ENCODE measurements at places on chromosomes 13 and 19.

DNA sequence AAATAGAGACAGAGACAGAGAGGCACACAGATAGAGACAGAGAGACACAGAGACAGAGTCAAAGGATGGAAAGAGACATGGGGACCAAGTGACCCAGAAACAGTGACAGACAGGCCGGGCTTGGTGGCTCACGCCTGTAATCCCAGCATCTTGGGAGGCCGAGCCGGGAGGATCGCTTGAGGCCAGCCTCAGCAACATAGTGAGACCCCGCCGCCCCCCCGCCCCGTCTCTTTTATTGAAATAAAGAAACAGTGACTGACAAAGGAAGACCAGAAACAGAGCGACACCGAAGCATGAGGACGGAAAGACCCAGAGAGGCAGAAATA lies 848 bp upstream of the NECTIN2 start:
- DNase-seq = no peak

GRCh38 chr13:50085063-50085462 lies 69.8 kb downstream of the KCNRG start:
- DNase-seq = peak; percentile 71

GRCh38 chr13:114177245-114178010 lies 1.6 kb upstream of the CFAP97D2 start:
- no peak for DNase-seq

DNA sequence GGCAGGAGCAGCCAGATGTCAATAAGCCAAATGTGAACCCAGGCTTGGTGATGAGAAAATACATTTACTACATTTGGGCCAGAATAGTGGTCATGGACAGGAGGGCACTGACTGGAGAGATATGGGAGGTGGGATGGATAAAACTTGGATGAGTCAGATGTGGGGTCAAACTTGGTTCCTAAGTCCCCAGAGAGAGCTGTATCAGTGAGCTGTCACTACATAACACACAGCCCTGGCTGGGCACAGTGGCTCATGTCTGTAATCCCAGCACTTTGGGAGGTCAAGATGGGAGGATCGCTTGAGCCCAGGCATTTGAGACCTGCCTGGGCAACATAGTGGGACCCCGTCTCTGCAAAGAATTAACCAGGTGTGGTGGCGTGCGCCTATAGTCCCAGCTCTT lies 51.6 kb upstream of the EHD2 start:
- no peak for DNase-seq

DNA sequence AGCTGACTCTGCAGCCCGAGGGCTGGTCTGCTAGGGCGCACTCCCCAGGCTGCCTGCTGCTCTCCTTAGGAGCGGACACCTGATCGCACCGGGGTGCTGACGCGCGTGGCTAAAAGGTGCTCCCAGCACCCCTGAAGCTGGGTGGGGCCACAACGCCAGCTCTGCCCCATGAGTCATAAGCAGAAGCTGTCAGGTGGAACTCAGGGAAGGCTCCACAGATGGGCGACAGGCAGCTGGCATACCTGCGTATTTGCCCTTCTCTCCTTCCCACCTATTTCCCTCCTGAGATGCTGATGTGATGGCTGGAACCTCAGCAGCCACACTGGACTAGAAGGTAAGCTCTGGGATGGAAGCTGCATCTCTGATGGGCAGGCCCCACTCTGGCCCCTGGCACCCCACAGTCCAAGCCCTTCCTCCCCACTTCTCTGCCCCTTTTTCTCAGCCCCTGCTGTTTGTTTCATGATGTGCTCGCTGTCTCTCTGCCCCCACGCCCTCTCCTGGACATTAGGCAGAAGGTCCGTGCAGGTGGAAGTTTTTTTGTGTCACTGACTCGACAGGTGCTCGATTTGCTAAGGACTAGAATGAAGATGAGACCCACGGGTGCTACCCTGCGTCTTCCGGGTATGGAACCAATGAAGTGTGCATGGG lies 30.3 kb upstream of the CACTIN start:
- DNase-seq = no peak

GRCh38 chr19:13051557-13052165 lies 51.0 kb downstream of the LYL1 start:
- DNase-seq = no peak

- peak; percentile 84 for DNase-seq
Observed at GRCh38 chr19:12847159-12848139, 9.1 kb downstream of the MAST1 start.

- DNase-seq = no peak
Observed at GRCh38 chr19:17679526-17680229, 8.5 kb downstream of the UNC13A start.

- peak; percentile 53 for DNase-seq
Observed at GRCh38 chr19:55247621-55248099, 11.2 kb downstream of the PPP6R1 start.

GRCh38 chr13:83470133-83470797 lies 412.0 kb downstream of the SLITRK1 start:
- no peak for DNase-seq

GRCh38 chr13:103656311-103656710 lies 590.1 kb upstream of the SLC10A2 start:
- DNase-seq = no peak

DNA sequence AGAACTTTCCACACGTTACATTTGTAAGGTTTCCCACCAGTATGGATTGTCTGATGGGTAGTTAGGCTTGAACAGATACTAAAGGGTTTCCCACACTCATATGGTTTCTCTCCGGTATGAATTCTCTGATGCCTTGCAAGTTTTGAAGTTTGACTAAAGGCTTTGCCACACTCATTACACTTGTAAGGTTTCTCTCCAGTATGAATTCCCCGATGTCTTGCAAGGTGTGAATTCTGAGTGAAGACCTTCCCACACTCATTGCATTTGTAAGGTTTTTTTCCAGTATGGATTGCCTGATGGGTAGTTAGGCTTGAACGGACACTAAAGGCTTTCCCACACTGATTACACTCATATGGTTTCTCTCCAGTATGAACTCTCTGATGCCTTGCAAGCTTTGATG lies 7.6 kb upstream of the ZNF415 start:
- DNase-seq = no peak

GRCh38 chr19:14748601-14749000 lies 29.8 kb downstream of the ADGRE2 start:
- no peak for DNase-seq

- DNase-seq = peak; percentile 6
Observed at GRCh38 chr13:73776151-73776785, 357.9 kb downstream of the KLF12 start.

DNA sequence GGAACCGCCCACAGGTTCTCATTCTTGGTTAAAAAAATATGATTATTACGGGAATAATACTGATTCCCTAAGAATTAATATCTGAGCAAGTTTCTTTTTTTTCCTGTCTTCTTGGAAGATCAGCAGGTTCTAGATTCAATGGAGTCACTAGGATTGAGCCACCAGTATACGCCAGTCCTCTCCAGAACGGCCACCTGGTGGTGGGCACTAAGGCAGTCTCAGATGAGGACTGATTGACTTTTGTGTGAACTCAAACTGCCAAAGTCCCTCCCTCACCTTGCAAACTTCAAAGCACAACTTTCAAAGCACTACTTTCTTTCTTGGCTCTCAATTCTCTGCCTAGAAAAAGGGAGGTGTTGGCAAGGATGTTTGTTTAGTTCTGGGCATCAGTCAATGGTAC lies 33.3 kb upstream of the ALOX5AP start:
- DNase-seq = no peak

DNA sequence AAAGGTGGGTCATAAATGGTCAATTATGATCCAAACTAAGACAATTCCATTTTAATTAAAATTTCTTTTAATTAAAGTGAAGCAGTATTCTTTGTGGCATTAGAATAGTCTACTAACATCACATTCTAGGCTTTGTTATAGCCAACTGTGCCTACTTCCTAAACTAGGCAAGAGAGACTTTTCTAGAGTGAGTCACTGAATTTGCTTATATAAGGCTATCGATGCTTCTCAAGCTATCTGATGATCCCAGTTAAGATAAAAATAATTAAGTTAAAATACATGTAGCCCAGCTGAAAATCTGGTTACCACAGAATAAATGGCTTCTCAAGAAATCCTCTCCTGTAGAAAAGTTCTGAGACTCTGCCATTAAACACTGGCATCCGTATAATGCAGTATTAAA lies 12.5 kb downstream of the ANKRD10 start:
- no peak for DNase-seq

DNA sequence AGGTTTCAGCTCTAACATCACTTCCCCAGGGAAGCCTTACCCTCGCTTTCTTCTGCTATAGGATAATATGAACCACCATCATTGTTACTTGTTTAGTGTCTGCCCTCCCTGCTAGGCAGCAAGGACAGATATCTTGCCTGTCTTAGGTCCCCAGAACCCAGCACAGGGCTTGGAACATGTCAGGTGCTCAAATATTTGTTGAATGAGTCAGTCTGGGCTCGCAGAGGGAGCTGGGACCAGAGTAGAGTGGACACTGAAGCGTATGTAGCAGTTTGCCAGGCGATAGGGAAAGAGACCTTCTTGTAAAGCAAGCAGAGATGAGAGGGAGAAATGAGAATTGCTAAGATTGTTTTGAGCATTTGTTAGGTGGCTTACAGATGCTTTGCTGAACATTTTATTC lies 11.7 kb downstream of the BCKDHA start:
- peak; percentile 60 for DNase-seq

- no peak for DNase-seq
Observed at GRCh38 chr13:85313761-85314503, 485.3 kb downstream of the SLITRK6 start.

GRCh38 chr19:41711376-41712261 lies 3.2 kb downstream of the CEACAM5 start:
- no peak for DNase-seq

- peak; percentile 44 for DNase-seq
Observed at GRCh38 chr19:3547301-3547731, 8.3 kb downstream of the TEKTIP1 start.

DNA sequence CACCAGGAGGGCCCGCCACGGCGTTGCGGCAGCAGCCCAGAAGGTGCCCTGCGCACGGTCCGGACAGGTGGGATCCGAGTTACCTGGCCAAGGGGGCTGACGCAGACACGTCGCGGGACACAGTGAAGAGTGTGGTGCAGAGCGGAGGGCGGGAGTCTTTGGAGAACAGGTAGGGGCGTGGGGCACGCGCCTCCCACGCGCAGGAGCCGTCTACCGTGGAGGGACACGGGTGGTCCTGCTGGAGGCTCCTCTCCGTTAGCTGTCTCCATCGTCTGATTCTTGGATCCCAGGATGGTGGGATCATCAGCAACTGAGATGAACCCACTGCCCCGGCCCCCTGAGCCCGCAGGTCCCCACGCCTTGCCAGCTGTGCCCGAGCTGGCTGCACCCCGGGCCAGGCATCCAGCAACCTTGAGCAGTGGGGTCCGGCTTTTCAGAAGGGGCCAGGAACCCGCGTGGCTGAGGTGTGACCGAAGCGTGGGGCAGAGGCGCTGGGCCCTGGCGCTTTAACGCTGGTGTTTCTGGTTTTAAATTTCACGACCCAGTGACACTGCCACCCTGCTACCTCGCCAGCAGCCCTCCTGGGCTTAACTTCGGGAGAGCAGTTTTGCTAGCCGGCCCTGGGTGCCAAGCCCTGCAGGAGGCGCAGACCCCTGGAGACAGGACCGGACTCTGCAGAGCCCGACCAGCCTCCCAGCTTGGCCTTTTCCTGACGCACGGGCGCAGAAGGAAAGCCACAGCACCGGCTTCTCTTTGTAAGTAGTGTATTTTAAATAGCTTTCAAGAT lies 7.3 kb downstream of the FGF22 start:
- no peak for DNase-seq

DNA sequence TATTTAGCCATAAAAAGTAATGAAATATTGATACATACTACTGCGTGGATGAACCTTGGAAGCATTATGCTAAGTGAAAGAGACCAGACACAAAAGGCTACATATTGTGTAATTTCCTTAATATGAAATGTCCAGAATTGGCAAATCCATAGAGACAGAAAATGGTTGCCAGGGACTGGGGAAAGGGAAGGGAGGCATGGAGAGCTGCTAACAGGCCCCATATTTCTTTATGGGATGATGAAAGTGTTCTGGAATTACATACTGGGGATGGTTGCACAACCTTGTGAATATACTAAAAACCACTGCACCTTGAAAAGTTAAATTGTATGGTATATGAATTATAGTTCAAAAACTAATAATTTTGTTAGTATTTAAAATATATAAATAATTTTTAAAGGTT lies 3.6 kb downstream of the IFT88 start:
- no peak for DNase-seq

DNA sequence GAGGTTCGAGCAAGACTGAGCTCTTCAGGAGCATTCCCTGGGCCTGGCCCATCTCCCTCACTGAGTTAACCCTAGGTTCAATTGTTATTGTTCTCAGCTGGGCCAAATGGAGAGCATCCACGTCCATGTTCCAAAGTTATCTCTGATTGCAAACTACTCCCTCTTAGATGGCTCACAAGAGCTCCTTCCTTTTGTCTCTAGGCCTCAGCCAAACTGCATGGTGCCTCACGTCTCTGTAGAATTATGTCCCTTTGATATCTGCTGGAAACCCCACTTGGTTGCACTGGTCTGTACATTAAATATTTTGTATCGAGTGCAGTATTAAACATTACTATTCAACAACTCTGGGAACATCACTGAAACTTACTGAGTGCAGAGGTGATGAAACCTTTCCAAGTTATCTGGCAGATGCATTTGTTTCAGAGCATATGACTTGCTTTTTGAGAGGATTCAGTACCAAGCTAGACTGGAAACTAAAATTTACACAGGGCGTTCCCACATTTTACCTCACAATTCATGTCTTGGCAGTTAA lies 38.1 kb downstream of the DOCK9 start:
- no peak for DNase-seq

GRCh38 chr13:73879346-73880015 lies 254.7 kb downstream of the KLF12 start:
- DNase-seq = no peak

DNA sequence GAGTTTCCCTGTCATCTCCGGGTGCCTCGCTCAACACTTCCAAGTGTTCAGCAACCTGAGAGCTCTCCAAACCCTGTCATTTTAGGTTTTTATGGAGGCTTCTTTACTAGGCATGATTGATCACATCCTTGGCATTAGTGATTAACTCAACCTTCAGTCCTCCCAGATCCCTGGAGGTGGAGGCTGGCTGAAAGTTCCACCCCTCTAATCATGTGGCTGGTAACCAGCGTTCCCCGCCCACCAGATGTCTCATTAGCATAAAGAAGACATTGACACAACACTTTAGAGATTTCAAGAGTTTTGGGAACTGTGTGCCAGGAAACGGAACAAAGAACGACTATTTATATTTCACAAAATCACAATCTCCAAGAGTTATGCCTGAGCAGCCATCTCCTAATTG lies 71.1 kb upstream of the RGCC start:
- no peak for DNase-seq

DNA sequence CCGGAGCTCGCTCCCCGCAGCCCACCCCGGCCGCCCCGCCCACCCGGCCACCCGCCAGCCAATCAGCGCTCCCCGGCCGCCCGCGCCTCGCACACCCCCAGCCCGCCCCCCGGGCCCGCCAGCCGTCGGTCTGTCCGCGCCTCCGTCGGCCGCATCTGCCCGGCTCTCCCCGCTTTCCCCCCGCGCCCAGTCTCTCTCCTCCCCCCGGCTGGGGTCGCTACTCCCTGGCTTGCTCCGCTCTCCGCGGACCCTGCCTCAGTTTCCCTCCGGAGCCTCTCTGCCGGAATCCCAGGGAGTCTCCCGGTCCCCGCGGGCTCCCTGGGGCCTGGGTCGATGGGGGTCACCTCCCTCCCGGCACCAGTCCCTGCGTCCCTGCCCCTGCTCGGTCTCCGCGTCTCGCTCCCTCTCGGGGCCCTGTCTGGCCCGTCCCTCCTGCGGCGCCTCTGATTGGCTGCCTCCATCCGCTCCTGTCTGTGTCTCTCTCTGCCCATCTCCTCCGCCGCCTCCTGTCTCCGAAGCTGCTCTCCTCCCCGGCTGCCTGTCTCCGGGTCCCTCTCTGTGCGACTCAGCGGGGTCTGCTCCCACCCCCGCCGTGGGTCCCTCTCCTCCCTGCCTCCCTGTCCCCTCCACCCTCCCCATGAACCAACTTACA lies 484 bp downstream of the IL11 start:
- no peak for DNase-seq

- peak; percentile 7 for DNase-seq
Observed at GRCh38 chr13:89401264-89401675, 1730.1 kb downstream of the SLITRK5 start.
